Right lobe of liver (tissue), 6 donors: ENCODE measurements at places on chromosomes 12 and 14. TPM values are rescaled to one million over a fixed set of nuclear protein-coding genes. Genes with fewer than 3 reads are reported as not detected.

Gene OR6S1
- not detected for total RNA-seq

Gene OS9
- 179 TPM for total RNA-seq

Gene BHLHE41
- 1.0 TPM for total RNA-seq

Gene ANG
- 433 TPM for total RNA-seq

Gene SERPINA9
- not detected for total RNA-seq

Gene TAS2R19
- total RNA-seq = 2.3 TPM

Gene SPIC
- total RNA-seq = 7.1 TPM

Gene PTPRR
- not detected for total RNA-seq

Gene DIP2B
- total RNA-seq = 14.3 TPM

Gene RNF10
- 70.8 TPM for total RNA-seq

Gene RHOJ
- total RNA-seq = 3.0 TPM

Gene PTPRB
- total RNA-seq = 14.7 TPM

Gene RNASE3
- 1.1 TPM for total RNA-seq

Gene CATSPERB
- 0.38 TPM for total RNA-seq

Gene NANOG
- total RNA-seq = 0.06 TPM

Gene PLEKHA5
- total RNA-seq = 15.4 TPM

- no peak for DNase-seq
Measured at GRCh38 chr14:94844593-94845152, 74.8 kb upstream of the GSC start.

- DNase-seq = no peak
Measured at GRCh38 chr12:70157099-70157498, 86.1 kb upstream of the CNOT2 start.

- no peak for DNase-seq
Measured at GRCh38 chr12:89932954-89933353, 224.3 kb upstream of the ATP2B1 start.

DNA sequence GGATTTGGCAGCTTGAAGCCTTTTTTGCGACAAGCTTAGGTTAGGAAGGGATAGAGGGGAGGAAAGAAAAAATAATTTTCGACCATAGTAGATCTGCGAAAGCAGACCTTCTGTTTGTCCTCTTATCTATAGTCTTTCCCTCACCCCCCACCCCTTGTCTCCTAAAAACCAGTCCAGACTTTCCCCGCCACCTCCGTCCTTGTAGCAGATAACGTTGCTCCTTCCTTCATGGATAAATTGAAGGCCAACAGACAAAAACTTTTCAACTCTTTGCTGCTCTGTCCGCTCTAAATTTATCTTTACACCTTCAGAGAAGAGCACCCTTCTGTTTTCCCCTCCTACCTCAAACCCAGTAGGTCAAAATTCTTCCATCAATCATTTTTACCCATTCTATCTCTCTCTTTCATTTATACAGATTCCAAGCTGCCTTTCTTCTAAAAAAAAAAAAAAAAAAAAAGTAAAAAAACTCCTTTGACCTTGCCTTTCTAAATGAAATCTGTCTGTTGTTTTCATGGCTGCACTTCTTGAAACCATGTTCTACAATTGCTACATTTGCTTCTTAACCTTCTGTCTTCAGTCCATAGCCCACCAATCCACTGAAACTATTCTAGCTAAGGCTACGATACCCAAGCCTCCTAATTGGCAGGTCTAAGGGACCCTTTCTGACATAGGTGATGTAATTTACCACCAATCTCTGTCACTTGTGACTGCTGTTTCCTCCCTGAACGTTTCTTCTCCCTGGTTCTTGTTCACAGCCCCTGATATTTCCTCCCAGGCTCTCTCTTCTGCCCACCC is 11.1 kb upstream of the NEMF start:
- no peak for DNase-seq

DNA sequence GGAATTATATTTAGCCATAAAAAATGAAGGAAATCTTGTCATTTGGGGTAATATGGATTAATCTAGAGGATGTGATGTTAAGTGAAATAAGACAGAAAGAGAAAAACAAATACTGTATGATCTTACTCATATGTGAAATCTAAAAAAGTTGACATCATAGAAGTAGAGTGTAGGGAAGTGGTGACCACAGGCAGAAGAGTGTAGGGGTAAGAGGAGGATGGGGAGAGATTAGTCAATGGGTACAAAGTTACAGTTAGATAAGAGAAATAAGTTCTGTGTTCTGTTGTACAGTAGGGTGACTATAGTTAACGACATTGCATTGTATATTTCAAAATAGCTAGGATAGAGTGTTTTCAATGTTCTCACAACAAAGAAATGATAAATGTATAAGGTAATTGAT is 87.0 kb downstream of the TSHR start:
- no peak for DNase-seq

GRCh38 chr12:78037707-78038106 is 207.0 kb downstream of the NAV3 start:
- no peak for DNase-seq

DNA sequence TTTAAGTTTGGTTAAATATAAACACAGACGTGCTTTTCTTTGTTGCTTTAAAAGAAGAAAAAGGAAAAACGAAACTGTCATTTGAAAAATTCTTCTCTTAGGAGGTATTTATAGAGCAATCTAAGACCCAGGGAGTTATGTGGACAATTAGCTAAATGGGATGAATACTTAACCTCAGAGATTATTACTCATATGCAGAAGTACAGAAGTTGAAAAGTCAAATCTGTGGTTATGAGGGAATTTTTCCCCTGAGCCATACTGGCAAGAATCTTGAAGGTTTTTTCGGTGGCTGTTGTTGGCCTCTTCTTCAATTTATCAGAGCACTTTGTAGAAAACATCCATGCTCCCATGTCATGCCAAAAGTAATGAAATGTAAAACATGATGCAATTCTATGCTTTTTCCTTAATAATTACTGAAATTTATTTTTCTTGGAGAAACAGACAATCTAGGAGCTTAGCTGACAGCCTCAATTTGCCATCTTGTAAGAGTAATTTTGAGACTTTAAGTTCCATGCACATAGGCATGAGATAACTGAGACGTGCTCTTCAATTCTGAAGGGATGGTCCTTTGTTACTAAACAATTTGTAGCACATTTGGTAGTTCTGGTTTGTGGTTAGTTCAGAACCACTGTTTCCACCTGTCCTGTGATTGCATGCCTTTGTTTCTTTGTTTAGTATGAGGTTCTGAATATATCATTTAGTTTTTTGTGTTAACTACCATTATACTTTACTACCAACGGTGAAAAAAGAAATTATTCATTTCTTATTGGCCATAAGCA is 126.6 kb downstream of the BCAT1 start:
- no peak for DNase-seq

GRCh38 chr12:109258607-109259544 is 50.2 kb downstream of the FOXN4 start:
- DNase-seq = no peak

GRCh38 chr14:49623941-49624839 is 3.6 kb downstream of the MGAT2 start:
- DNase-seq = no peak

- no peak for DNase-seq
Measured at GRCh38 chr12:77163074-77164038, 98.0 kb upstream of the E2F7 start.

GRCh38 chr14:81031488-81031887 is 76.1 kb downstream of the TSHR start:
- peak; percentile 47 for DNase-seq

DNA sequence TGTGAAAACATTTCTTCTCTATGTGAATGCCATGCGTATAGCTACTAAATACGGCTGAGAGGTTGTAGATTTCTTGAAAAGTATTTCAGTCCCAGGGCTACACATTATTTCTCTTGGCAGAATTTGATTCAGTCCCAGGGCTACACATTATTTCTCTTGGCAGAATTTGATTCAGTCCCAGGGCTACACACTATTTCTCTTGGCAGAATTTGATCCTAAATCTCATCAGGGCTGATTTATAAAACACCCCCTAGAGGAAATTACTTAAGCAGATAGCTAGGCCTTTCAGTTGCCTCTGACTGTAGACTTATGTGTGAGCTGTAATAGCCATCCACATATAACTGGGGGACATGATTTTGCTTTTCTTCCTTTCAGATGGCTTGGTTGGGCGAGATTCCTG is 50.4 kb downstream of the AK7 start:
- no peak for DNase-seq

- no peak for DNase-seq
Measured at GRCh38 chr12:49702009-49702408, 5.2 kb downstream of the FMNL3 start.

DNA sequence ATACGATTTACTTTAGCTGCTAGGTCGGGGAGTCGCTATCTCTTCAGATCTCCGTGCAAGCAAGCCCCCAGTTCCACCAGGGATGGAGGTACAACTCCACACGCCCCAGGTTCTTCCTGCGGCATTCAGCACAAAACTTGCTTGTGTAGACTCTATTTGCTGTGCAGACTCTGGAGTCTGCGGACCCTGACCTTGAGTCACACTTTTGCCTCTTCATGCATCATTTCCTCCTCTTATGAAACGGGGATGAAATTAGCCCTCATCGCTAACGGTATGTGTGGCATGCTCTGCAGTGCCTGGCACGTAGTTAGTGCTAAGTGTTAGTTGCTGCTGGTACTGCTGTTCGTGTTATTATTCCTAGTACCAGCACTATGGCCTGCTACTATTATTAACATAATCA is 84.4 kb downstream of the TMEM132D start:
- DNase-seq = no peak

DNA sequence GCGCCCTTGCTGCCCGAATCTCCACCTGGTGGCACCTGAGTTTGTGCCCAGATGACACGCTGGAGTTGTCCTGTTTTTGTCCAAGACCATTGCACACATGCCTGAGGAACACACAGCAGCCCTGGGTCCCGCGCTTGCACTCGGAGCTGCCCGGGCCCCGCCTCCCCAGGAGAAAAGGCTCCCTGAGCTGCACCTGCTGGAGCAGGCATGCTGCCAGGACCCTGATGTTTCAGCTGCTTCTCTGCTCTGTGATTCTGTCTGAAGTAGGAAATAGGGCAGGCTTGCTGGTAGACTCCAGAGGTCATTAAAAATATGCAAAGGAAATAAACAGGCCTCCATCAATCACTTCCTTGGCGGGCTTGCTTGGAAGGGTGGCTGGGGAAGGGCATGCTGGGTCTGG is 271.6 kb downstream of the CACNA1C start:
- no peak for DNase-seq

DNA sequence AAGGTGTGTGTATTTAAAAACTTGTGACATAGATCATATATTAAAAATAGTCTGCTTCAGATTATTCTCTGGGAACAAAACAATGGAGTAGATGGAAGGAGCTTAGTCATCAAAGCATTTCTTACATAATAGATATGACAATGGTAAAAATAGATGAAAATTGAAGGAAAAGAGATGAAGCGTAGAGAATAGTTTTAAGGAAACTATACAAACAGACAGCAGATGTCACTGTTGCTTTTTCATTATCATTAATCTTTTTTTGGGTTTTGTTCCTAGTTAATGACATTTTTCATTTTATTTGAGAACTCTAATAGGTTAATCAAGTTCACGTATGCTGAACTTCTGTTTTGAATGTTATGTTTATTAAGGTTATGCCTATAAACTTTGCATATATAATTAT is 149.2 kb upstream of the FBXO33 start:
- no peak for DNase-seq

- DNase-seq = no peak
Measured at GRCh38 chr12:93221841-93222240, 155.9 kb upstream of the NUDT4 start.

- no peak for DNase-seq
Measured at GRCh38 chr12:25320123-25321006, 69.6 kb upstream of the KRAS start.

DNA sequence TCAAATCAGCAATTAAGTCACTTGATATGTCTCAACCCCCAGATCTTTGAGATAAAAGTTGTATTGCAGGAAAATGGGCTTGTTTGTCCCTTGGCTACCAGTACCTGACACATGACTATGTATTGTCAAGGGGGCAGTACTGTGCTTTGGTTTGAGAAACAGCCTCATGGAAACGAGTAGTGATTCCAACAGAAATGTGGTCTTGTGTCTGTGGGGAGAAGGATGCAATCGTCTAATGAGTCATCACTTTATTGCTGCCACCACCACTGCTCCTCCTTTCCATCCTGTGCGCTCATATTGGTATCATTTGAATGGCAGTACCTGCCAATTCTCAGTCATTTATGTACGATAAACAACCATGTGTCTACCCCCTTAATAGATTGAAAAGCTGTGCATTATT is 72.8 kb upstream of the ARHGAP5 start:
- DNase-seq = no peak

DNA sequence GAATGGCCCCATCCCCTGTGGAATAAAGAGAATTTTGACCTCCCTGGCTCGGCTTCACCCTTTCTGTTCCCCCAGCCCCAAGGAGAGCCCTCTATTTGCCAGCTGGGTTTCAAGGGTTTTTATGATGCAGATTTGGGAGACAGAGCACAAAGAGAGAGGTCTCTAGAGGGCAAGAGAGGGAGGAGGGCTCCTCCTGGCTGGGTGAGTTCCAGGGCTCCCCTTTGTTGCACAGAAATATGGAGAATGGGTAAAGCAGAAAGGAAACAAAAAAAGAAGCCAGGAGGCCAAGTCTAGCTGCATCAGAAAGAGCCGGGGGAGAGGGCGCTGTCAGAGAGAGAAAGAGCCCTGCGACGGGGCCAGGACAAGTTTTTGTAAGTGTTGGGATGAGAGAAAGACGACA is 319.6 kb upstream of the RTL1 start:
- peak; percentile 19 for DNase-seq

DNA sequence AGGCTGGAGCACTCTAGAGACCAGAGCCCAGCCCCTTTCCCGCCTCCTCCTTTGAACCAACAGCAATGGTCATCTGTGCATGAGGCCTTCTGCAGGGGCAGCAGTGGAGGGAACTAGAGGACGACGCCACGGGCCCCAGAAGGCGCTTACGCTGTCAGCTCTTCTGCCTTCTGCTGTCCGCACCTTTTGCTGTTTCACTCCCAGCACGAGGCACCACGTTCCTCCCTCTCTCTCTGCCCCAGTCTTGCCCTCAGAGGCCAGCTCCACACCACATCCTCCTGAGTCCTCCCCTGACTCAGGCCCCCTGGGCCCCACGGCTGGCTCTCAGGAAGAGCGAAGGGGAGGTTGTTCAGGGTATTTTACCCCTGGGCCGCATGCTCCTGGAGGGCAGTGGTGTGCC is 15.5 kb downstream of the MMAB start:
- DNase-seq = no peak

GRCh38 chr12:4012977-4013968 is 140.1 kb upstream of the PARP11 start:
- no peak for DNase-seq

GRCh38 chr14:95495538-95496025 is 20.9 kb downstream of the SYNE3 start:
- no peak for DNase-seq

- DNase-seq = no peak
Measured at GRCh38 chr12:101854747-101855146, 22.6 kb upstream of the DRAM1 start.

- no peak for DNase-seq
Measured at GRCh38 chr14:100234511-100234910, 4.4 kb upstream of the YY1 start.
